Gastrocnemius medialis (tissue), 4 donors: ENCODE measurements at places on chromosomes 7 and 10. TPM values are rescaled to one million over a fixed set of nuclear protein-coding genes. Genes with fewer than 3 reads are reported as not detected.

GRCh38 chr10:113646336-113647201 is 17.3 kb downstream of the NRAP start:
- H3K27me3 ChIP-seq: no peaks in the 10 kb centered on the region
- DNase-seq: no peak
- H3K27ac ChIP-seq: peak overlapping the region; percentile 95
- H3K4me3 ChIP-seq: no peak overlapping the region

Gene H2BK1
- not detected for total RNA-seq

DNA sequence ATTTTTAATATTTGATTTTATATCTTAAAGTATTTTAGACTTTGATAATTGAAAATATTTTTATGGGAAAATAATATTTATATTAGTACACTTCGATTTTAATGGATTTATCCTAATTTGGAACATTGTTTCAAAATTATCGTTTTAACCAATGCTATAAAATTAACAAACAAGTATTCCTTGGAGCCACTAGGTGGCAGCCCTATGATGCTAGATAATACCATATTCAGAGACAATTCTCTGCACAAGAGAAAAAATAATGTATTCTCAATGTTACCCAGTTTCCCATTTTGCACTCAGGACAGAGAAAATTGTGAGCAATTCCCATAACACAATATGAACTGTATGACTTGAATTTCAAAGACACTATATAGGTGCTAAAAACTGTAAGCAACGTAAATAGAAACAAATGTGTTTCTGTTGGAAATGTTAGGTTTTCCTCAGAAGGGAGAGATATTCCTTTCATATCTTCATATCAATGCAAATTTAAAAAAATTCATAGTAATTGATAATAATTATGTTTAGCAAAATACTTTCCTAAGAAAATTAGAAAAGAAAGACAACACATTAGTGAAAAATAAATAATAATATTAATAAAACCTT is 237.8 kb downstream of the SEMA3E start:
- no peaks in the 10 kb centered on the region for H3K27me3 ChIP-seq
- no peak for DNase-seq
- no peaks in the 10 kb centered on the region for H3K36me3 ChIP-seq
- H3K27ac ChIP-seq: no peak overlapping the region
- no peak overlapping the region for H3K4me3 ChIP-seq

GRCh38 chr10:31778627-31779026 is 150.0 kb downstream of the ARHGAP12 start:
- no peaks in the 10 kb centered on the region for H3K36me3 ChIP-seq
- peaks cover 17% of the 10 kb centered on the region for H3K4me1 ChIP-seq
- no peak for DNase-seq
- no peak overlapping the region for H3K4me3 ChIP-seq
- H3K27me3 ChIP-seq: no peaks in the 10 kb centered on the region
- no peak overlapping the region for H3K27ac ChIP-seq

DNA sequence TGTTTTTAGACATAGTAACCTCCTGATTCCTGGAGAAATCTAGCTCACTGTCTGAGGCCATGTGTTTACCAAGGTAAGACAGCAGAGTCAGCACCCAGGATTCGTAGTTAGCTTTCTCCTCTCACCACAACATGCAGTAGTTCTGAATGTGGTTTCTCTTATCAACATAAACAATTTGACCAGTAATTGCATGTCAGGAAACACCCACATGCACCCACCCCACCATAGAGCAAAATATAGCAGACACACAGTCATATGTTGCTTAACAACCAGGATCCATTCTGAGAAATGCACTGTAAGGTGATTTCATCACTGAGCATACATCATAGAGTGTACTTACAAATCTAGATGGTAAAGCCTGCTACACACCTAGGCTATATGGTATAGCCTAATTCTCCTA is 1004.0 kb downstream of the ANKRD7 start:
- no peak for DNase-seq
- no peaks in the 10 kb centered on the region for H3K27me3 ChIP-seq
- H3K27ac ChIP-seq: no peak overlapping the region
- no peaks in the 10 kb centered on the region for H3K36me3 ChIP-seq
- H3K4me3 ChIP-seq: no peak overlapping the region

DNA sequence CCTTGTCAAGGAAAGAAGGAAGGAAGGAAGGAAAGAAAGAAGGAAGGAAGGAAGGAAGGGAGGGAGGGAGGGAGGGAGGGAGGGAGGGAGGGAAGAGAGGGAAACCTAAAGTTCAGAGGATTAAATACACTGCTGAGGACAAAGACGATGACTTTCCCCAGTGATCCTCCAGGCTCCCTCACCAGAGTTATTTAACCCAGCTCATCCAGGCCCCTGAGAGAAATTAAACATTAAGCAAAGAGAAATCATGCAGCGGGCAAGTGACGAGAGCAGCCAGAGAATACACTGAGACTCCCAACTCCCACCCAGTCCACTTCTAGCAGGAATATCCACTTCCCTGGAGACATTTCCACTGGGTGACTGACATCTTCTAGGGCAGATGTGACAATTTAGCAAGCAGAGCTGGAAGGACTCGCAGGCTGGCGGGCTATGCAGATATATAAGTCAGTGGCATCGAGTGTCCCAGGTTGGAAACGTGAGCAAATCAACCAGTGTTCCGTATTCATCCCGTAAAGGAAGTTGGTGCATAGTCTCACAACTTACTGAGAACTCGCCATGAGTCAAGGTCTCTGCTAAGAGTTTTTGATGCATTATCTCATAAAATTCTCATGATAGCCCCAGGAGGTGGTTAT is 48.7 kb downstream of the CALML3 start:
- no peaks in the 10 kb centered on the region for H3K27me3 ChIP-seq
- H3K36me3 ChIP-seq: no peaks in the 10 kb centered on the region
- peaks cover 19% of the 10 kb centered on the region for H3K4me1 ChIP-seq
- no peak overlapping the region for H3K4me3 ChIP-seq
- H3K27ac ChIP-seq: peak overlapping the region; percentile 68

GRCh38 chr7:34341326-34341725 is 316.7 kb upstream of the NPSR1 start:
- H3K4me1 ChIP-seq: no peaks in the 10 kb centered on the region
- DNase-seq: no peak
- H3K27me3 ChIP-seq: no peaks in the 10 kb centered on the region

Gene ZRANB1
- total RNA-seq: 51.2 TPM

Gene WDR86
- total RNA-seq: 0.13 TPM

Gene MYL10
- not detected for total RNA-seq

Gene STEAP2
- 0.49 TPM for total RNA-seq

DNA sequence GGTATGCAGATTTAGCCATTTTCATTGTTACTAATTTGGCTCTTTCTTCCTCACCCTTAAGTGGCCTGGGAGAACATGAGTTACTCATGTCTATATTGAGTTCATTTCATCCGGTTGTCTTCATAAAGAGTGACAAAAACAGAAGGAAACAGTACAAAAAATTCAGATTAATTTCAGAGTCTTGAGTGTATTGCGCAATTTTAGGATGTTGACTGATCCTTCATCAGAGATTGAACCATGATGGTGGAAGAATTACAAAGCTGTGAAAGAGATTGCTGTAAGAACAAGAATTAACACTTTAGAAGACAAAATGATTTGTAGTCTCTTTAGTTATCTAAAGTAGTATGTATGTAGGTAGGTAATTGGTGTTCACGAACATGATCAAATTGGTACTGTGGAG is 194.0 kb upstream of the PPP1R3A start:
- peaks cover 47% of the 10 kb centered on the region for H3K4me1 ChIP-seq
- no peak overlapping the region for H3K4me3 ChIP-seq
- H3K27me3 ChIP-seq: no peaks in the 10 kb centered on the region
- DNase-seq: no peak
- H3K36me3 ChIP-seq: no peaks in the 10 kb centered on the region
